ENCODE measurements at places on chromosomes 13 and 19.
A peak's percentile ranks its signal among the peaks of the same experiment; 100 is the strongest.

GRCh38 chr13:94218537-94218936 is 260.9 kb downstream of the DCT start:
- DNase-seq, result no peak

- DNase-seq, result no peak
Observed at GRCh38 chr13:82076496-82076895, 1735.6 kb upstream of the SPRY2 start.

GRCh38 chr19:46513461-46514236 is 18.0 kb upstream of the PNMA8B start:
- peak; percentile 90 for DNase-seq

GRCh38 chr13:44542361-44542760 is 33.8 kb downstream of the TSC22D1 start:
- DNase-seq, result no peak

- DNase-seq, result no peak
Observed at GRCh38 chr13:25046985-25047511, 48.9 kb upstream of the PABPC3 start.

- no peak for DNase-seq
Observed at GRCh38 chr13:109781384-109782065, 4.9 kb downstream of the IRS2 start.

DNA sequence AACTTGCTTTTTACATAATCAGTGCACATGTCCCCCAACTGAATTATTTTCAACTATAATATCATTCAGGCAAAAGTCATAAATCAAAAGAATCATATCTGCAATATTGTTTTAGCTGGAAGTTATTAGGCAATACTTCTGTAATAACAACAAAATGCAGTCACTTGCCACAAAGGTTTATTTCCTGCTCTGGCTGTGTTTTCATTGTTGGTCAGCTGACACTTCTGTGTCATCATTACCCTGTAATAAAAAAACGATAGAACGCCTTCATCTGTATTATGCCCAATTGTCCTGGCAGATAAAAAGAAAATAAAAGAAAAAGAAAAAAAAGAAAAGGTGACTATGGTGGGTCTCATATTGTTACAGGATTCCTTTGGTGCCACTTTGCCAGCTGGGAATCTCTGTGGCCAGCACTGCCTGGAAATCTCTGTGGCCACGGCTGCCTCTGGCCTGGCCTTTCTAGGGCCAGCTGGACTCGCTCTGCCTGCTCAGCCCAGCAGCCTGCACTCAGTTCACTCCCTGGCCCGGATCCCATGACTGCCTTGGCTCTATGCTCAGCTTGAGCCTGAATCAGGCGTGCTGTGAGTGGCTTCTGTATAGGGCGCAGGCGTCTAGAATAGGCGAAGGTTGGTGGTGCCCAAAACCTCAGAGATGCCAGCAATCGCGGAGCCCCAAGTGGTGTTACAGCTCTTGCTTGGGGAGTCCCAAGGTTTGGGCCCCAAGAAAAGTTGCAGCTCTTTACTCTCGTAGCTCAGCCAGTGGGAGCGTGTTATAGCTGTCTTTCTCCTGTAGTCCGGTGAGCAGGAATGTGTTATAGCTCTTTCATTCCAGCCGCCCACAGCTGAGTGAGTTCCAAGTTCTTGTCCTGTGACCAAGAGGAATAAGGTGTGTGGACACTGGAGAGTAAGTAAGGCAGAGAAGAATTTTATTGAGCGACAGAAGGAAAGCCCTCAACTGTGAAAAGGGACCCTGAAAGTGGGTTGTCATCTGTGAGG is 1227.1 kb downstream of the SLITRK1 start:
- no peak for DNase-seq

Data from OCI-M1 (cell line).